ENCODE measurements at places on chromosomes 7 and 10.

DNA sequence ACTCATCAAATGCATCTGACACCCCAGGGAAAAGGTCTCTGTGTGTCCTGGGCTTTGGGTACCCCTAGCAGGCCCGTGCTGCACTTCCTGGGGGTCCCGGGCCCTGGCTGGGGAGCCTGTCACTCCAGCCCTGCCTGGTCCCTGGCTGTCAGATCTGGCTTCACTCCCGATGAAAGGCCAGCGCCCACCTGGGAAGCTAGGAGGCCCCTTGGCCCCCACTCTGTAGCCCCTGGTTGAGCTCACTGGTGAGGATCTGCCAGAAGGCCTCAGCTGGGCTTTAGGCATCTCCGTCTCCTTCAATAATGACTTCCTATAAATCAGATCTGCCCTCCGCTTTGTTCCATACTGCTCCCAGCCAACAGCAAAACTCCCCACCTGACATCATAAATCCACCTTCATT is 64.0 kb downstream of the GOLGA7B start:
- DNase-seq, result no peak

DNA sequence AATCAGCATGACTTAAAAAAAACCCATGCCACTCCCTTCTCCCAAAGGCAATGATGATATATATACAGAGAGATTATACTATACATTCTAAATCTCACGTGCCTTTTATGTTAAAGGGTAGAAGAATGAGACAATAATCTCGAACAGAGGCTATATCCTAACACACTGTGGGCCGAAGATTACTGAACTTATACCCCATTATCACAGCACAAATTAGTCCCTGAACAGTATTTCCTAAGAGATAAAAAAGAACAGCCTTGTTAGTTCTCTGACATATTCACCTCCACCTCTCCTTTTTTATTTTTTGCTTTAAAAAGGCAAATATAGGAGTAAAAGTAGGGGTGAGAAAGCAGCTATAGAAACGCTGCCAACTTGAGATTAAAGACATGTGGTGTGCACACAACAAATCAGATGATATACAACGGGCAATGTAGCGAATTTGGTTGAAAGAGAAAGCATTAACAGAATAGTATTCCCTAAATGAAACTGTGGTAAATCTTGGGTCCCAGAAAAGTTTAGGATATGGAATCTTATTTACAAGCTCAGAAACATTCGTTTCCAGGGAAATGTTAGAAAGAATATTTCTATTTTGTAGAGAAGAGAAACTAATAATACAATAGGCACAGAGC is 69.5 kb downstream of the JMJD1C start:
- DNase-seq, result no peak

DNA sequence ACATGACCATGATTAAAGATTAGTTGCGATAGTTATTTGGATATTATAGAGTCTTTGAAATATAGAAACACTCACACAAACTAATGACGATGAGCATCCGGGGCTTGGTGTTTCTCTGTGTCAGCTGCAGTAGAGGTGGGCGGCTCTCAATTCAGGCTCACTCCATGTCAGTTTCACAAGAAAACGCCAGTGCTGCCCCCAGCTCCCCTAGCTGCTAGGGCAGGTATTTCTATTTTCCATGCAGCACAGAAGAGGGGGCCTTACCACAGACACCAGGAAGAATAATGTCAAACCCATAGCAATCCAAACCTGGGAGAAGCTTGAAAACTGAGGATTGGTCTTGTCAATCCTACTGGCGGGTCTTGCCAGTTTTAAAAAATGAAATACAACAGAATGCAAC is 197.1 kb downstream of the PHTF2 start:
- DNase-seq, result no peak

- DNase-seq, result no peak
Observed at GRCh38 chr7:12422554-12423320, 19.1 kb upstream of the VWDE start.

- no peak for DNase-seq
Observed at GRCh38 chr7:27031289-27032172, 64.3 kb downstream of the HOXA1 start.

DNA sequence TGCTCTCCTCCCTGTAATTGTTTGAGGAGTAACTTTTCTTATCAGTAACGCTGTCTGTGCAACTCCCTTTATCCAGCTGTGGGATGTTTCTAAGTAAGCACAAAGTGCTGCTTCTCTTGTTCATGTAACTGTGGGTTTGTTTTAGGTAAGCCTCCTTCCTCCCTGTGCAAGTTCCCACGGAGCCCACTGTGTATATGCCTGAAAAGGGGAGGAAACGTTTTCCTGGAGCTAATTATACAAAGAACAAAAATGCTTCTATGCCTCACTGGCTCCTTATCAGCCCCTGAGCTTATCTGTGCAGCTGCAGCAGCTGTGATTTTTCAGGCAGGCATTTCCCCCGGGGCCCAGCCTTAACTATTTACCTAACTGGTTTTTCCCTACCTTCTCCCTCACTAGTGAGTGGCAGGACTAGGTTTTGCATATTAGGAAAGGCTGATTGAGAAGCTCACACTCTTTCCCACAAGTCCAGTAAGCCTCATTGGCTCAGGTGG is 593.4 kb upstream of the GHITM start:
- no peak for DNase-seq

DNA sequence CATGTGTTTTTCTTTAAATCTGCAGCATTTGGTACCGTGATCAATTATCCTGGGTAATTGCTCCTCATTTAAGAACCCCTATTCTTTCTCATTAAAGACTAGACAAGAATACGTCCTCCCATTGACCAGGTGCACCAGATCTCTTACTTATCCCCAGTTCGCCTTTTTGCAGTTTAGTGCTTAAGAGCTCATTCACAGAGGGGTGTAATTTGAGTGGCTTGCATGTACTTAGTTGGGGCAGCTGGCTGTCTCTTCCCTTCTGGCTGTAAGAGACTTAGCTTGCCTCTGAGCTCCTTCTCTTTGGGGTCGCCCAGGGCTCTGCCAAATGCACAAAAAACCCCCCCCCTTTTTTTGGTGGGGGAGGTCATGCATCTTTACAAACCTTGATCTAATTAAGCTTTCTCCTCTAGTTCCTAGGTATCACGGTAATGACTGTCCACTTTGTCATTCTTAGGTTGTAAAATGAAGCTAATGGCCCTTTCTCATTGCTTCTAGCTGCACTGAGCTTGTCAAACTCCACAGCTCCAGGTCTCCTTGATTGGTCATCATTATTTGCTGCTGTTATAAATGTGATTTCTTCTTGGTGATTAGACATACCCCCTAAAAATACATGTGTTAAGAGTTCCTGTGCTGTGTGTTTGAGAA is 26.3 kb downstream of the GAD2 start:
- no peak for DNase-seq

Data from T-helper 9 cell (primary cell).